ENCODE measurements at places on chromosomes 3 and 15.

- DNase-seq: no peak
Measured at GRCh38 chr3:119322021-119322834, 28.0 kb downstream of the ARHGAP31 start.

DNA sequence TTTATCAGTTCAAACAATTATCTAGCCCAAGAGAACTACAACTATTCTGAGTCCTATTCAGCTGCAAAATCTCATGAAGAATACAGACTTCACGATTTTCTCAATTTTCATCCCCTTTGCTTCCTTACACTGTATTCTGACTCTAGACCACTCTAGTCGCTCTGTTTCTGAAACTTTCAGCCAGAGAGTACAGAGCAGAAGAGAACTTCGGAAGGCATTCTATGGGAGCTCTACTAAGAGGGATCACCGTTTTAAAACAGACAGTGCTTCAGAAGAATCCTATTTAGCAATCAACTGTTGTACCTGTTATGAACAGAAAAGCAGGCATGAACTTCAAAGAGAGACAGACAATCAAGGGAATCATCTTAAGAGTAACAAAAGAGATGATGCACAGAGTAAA, 419.4 kb downstream of the SHQ1 start:
- DNase-seq: no peak

DNA sequence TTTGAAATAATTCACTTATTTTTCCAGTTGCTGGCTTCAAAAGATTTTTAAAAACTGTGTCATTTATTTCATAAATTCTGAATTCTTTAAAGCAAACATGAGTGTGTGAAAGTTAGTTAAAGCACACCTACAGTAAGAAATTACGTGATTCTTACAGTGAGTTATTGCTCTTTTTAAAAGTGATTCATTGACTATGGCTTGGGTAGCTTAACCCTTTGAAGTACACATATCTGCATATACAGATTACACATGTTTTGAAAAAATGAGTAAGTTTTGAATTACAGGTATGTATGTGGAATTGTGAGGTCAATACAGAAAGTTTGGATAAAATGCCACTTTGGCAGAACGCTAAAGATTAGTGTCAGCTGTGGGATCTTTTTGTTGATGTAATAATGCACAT, 64.5 kb upstream of the MBNL1 start:
- DNase-seq: no peak

DNA sequence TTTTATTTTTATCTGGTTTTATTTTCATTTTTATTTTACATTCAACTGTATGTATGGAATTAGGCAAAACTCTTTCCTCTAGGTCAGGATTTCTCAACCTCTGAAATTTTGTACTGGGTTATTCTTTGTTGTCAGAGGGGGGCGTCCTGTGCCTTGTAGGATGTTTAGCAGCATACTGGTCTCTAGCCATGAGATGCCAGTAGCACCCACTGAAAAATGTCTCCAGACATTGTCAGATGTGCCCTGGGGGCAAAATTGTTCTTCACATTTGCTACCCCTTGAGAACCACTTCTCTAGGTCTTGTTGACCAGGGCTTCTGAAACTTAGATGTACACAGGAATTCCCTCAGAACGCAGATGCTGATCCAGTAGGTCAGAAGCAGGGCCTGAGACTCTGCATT, 5.4 kb downstream of the CHRNA5 start:
- no peak for DNase-seq

DNA sequence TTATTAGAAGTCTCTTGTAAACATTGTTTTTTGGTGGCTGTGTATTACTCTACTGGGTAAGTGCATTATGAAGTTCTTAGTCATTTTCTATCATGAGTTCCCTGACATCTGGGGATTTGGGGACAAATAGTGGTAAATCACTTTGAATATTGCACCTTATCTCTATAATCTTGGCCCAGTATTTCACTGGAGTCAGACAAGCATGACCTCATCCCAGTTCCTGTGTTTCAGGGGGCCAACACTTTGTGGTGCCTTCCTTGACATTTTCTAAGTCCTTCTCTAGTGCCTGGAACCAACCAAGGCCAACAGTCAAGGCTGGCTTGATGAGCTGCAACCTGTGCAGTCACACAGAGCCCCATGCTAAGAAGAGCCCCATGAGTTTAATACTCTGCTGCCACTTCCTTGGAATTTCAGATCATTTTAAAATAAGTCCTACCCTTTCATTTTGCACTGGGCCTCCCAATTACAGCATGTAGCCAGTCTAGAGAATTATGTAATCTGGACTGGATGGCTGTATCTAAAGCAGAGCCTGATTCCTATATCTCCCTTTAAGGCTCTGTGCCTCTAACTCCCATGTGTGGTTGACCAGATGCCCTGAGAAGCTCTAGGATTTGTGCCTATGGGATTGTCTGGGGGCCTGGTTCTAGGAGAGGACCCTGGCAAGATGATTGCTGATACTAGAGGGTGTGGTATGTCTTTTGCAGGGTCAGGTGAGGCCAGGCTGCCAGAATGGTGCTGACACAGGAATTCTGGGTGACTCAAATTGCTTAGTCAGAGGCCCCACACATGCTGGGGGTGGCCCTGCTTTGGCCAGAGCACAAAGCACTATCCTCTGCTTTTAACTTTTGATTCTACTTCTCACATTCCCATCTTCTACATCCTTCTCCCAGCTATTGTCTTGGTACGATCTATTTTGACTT, 319.6 kb upstream of the TBC1D5 start:
- no peak for DNase-seq

DNA sequence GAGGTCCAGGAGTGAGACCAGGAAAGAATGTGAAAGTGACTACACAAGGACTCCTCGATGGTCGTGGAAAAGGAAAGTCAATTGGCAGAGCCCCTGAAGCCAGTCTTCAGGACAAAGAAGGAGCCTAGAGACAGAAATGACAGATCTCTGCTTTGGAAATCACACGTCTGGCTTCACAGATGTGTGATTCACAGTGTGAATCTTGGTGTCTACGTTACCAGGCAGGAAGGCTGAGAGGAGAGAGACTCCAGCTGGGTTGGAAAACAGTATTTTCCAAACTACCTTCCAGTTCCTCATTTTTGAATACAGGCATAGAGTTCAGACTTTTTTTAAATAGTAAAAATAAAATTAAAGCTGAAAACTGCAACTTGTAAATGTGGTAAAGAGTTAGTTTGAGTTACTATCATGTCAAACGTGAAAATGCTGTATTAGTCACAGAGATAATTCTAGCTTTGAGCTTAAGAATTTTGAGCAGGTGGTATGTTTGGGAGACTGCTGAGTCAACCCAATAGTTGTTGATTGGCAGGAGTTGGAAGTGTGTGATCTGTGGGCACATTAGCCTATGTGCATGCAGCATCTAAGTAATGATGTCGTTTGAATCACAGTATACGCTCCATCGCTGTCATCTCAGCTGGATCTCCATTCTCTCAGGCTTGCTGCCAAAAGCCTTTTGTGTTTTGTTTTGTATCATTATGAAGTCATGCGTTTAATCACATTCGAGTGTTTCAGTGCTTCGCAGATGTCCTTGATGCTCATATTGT, 6.0 kb downstream of the CCR2 start:
- no peak for DNase-seq

DNA sequence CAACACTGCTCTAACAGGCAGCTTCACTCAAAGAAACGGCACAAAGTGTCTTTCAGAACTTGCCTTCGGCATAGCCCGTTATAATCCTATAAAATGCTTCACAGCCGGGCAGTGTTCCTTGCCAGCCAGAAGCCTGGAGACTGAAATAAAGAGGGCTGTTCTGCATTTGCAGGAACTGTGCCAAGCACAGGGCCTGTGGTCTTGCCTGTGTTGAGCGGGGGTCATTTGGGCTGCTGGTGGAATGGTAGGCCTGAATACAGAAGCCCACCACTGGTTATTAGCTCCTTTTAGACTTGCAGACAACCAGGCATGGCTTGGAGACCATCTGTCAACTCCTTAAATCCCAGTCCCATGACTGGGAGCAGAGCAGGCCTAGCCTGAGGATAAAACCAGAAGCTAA, 4.7 kb upstream of the ARHGEF3 start:
- DNase-seq: no peak

DNA sequence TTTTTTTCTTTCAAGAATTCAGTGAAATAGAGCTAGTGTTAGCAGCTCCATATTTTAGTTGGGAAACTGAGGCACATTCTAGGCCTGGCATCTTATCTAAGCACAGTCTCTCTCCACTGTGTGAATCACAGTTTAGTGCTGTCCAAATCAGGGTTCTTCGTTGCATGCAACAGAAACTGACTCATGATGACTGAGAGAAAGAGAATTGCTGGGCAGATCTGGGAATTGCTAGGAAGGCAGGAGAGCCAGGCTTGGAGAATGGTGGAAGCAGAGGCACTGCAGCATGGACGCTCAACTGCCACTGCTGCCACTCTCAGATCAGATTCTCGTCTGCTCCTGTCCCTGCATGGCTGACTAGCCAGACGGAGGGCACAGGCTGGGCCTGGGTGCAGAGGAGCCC, 40.7 kb upstream of the CHST2 start:
- no peak for DNase-seq

GRCh38 chr3:136584728-136585127, 167.4 kb downstream of the STAG1 start:
- no peak for DNase-seq

DNA sequence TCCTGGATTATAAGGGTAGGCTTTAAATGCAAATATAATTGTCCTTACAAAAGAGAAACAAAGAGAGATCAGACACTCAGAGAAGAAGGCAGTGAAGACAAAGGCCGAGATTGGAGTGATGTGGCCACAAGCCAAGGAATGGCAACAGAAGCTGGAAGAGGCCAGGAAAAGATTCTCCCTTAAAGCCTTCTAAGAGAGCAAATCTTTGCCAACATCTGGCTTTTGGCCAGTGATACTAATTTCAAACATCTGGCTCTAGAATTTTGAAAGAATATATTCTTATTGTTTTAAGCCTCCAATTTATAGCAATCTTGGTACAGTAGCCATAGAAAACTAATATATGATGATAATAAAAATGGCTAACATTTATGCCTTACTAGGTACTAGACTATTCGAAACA, 615.8 kb upstream of the ZNF385D start:
- DNase-seq: no peak

DNA sequence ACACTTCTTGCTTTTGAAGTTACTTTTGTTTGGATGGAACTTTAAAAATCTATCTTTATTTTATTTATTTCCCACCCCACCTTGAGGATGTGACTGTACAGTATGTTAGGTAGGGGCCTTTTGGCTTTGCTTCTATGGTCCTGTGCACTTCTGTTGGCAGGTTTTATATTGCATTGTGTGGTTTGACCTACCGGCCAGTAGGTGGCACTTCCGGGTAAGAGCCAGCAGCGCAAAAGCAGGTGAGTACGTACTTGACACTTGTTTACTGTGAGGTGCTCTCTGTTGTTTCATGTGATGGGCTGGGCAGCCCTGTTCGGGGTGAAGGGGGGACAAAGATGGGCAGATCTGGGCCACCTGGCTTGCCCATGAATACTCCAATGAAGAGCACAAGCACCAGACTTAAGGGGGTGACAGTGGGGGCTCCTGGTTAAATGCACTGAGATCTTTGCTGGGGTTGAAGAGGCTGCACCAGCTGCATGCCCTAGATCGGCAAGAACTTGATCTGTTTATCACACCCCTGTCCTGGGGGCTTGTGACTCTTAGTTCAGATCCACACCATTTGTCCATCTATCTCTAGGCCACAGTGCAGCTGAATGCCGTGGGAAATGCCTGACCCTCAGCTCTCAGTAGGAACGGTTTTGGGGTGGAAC, 131.6 kb downstream of the NLGN1 start:
- DNase-seq: no peak

DNA sequence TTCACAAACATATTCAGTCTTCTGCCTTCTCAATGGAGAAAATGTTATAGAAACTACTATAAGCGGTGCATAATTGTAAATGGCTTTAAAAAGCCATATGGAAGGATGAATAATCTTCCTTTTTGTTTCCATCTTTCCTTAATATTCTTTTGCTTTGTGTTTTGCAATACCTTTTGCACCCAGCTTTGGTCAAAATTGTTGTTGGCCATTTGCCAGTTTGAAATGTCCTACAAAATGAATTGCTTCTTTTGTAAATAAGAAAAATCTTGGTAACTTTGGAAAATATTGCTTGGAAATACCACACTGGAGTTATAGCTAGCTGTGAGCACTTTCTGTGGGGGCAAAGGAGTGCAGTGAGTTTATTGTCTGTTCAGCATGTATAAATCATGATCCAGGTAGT, 93.5 kb upstream of the NR2F2 start:
- DNase-seq: no peak

- DNase-seq: no peak
Measured at GRCh38 chr3:59444294-59444671, 394.5 kb upstream of the CFAP20DC start.

GRCh38 chr3:128367761-128368160, 98.9 kb downstream of the DNAJB8 start:
- no peak for DNase-seq

- no peak for DNase-seq
Measured at GRCh38 chr3:117606866-117607265, 897.3 kb downstream of the TUSC7 start.

DNA sequence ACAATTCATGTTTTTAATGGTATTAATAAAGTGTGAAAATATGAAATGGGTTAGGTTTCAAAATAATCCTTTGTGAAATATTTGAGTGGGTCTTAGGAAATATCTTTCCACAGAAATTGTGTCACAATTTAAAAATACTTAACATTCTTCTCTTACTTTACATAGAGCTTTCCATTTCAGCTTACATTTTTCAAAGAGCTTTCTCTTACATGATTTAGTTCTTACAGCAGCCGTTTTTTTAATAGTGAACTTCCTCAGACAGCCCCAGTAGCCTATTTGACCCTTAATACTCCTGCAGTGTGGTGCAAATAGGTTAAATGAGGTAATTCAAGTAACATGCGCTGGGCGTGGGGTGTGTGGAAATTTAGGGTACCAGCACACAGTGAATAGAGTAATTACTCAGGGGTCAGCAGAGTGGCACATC, 21.8 kb downstream of the P2RY12 start:
- DNase-seq: no peak

DNA sequence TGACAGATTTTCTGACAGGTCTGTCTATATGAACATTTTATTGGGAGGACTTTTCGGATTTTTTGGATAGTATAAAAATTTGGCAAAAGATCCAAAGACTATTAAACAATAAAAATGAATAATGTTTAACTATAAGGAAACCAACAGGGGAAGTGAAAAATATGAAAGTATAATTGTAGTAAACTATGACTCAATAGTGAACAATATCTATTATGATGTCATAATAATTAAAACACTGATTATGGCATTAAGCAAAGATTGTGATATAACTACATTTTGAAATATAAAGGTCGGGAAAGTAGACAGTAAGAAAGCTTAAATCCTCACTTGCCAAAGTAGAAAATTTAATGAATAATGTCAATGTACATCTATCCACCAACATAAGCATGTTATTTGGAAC, 44.3 kb upstream of the CNTN6 start:
- no peak for DNase-seq

DNA sequence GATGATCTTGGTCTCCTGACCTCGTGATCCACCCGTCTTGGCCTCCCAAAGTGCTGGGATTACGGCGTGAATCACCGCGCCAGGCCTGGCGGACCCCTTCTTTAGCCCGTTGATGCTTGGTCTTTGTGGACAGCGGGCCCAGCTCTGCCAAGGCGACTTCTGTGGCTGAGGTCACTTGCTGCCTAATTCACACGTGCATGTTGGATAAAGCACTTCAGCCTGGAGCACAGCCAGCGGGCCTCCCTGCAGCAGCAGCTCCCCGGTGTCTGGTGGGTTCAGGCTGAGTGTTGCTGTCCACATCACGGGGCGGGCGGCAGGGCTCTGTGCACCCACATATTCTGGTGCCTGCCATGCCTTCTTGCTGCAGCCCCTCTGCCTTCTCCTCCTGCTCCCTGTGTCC, 88.4 kb downstream of the DGKG start:
- no peak for DNase-seq
